ENCODE measurements at places on chromosomes 12 and 14. TPM values are rescaled to one million over a fixed set of nuclear protein-coding genes. Genes with fewer than 3 reads are reported as not detected.

Gene DIABLO
- 69.3 TPM for total RNA-seq

Gene KLRC1
- total RNA-seq, result not detected

Gene KRT77
- not detected for total RNA-seq

Gene ASB2
- 2.2 TPM for total RNA-seq

Gene ITGA7
- 1.6 TPM for total RNA-seq

Gene PMEL
- 1.4 TPM for total RNA-seq

Gene PPFIBP1
- total RNA-seq, result 32.5 TPM

Gene GLIPR1L2
- 0.14 TPM for total RNA-seq

Gene CTSG
- not detected for total RNA-seq

Gene RILPL1
- 8.6 TPM for total RNA-seq

Gene RASAL1
- total RNA-seq, result 0.55 TPM

Gene DIP2B
- total RNA-seq, result 15.0 TPM

Gene MBIP
- total RNA-seq, result 17.1 TPM

Gene C12orf54
- not detected for total RNA-seq

Gene PRIMA1
- total RNA-seq, result 0.24 TPM

Gene NOP9
- total RNA-seq, result 16.6 TPM

Gene AICDA
- total RNA-seq, result not detected
